ENCODE measurements at places on chromosomes 7 and 10.

GRCh38 chr7:41729059-41729458 is 26.2 kb upstream of the INHBA start:
- DNase-seq: no peak

GRCh38 chr7:93165447-93165846 is 17.3 kb upstream of the SAMD9L start:
- no peak for DNase-seq

DNA sequence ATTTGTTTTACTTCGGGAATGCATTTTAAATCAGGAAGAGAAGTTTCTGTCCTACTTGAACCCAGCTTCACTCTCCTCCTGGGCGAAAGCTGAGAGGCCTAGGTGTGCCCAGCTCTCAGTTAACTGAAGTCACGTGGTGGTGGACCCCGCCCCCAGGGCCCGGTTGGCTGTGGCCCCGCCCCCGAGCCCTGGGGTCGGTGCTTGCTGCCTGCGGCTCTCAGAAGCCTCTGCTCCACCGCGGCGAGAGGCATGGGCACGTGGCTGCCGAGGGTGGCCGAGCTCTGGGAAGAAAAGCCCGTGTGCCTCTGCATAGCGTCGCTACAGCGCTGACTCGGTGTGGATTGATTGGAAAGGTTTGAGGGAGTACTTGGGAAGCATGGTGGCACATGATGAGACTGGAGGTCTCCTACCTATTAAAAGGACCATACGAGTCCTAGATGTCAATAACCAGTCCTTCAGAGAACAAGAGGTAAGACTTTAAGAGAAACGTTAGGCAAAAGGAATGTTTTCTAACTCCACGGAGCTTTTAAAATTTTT is 34.1 kb downstream of the NET1 start:
- DNase-seq: no peak

DNA sequence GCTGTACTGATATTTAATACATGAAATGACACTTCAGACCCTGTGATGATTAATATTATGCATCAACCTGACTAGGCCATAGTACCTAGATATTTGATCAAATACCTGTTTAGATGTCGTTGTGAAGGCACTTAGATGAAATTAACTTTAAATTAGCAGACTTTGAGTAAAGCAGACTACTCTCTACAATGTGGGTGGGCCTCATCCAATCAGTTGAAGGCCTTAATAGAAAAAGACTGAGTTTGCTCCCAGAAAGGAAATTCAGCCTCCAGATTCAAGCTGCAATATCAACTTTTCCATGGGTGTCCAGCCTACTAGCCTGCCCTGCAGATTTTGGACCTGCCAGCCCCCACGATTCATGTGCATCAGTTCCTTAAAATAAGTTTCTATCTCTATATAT is 68.6 kb upstream of the TMEM168 start:
- DNase-seq: no peak

GRCh38 chr7:101287032-101287431 is 34.6 kb downstream of the IFT22 start:
- no peak for DNase-seq

- no peak for DNase-seq
Measured at GRCh38 chr7:102849079-102849478, 63.7 kb upstream of the LRRC17 start.

GRCh38 chr7:30928254-30928872 is 16.7 kb downstream of the AQP1 start:
- no peak for DNase-seq

DNA sequence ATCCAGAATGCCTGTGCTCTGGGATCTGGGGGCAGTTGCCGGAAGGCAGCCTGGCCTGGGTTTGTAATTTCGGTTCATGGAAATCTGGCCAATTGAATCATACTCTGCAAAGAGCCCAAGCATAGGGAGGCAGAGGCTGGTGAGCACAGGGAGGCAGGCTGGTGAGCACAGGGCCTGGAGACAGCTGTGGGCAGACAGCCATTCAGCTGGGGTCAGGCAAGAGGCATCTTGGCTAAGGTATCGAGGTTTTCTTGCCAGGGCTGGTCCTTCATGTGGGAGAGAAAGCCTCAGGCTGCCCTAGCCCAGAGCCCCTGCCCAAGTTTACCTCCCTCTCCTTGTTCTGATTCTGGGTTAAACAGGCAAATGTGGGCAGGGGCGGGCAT is 63.7 kb upstream of the BAIAP2L1 start:
- DNase-seq: no peak

DNA sequence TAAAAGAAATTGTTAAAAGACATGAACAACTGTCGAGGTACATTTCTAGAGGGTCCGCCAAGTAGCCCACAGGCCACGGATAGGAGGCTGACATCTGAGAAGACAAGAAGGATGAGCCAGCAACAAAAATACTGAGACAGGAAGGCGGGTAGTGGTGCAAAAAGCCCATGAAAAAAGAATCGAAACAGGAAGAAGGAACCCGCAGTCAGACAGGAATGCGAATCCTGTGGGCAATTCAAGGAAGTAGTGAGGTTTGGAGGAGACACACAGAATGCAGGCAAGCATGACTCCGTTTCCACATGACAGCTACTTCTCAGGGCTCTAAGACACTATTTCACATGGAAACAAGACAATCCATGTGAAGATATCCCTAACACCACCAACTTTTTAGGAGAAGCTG is 125.2 kb downstream of the DOCK4 start:
- no peak for DNase-seq

DNA sequence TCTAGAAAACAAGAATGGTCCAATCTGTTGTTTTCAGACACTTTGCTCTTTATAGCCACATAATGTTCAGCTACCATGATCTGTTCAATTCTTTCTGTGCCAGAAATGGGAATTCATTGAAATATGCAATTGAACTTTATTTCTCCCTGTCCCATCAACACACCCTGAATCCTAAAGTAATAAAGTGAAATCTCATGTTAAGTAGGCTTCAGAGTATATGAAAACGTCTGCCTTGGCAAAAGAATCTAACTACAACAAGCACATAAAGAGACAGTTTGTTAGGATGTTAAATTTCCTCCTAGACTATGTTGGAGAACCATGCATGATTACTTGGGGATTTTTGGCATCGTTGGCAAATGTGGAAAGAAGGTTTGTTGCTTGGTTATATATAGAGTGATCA is 722.7 kb downstream of the XPNPEP1 start:
- no peak for DNase-seq

DNA sequence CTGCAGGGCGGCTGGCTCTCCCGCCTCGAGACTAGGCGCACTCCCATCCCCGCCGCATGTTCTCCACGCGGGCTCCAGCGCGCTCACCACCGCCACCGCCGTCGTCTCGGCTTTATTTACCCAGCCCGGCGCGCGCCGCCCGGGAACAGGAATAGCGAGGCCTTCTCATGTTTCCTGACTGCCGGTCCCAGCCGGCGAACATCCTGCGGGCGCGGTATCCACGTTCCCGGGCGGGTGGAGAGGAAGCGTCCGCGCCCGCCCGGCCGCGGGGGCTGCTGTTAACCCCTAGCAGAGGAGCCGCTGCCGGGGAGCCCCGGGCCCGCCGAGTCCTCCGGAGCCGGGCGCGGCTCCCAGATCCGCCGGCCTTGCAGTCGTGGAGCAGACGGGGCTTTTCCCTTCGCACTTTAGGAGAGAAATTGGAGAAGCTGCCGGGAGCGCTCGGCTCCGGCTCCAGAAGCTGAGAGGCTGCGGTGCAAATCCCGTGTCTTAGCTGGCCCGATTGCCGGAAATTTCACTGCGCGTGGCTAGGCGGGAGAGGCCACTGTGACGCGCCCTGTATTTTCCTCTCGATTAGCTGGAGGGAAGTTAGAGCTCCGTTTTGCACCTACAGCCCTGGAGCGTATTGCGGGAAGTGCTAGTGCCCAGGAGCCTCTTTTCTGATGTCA is at the start of gene MKX:
MKX (minus strand) TSS at position 88 of the 665 bp plus-strand sequence. CDS start 2,404 bp downstream, outside the sequence.
- DNase-seq: no peak

DNA sequence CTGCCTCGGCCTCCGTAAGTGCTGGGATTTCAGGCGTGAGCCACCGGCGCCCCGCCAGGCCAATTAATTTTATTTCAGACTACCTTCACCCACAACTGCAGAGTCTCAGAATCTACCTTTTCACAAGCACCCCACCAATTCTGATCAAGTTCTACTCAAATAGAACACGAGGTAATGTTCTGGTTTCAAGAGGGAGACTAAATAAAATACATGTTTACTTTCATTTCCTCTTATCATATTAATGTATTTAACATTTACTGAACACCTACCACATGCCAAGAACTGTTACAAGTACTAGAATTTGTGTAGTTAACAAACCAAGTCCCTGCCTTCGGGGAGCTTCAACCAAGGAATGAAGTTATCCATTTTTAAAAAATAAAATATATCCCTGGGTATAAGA is 25.5 kb upstream of the RGS10 start:
- no peak for DNase-seq

DNA sequence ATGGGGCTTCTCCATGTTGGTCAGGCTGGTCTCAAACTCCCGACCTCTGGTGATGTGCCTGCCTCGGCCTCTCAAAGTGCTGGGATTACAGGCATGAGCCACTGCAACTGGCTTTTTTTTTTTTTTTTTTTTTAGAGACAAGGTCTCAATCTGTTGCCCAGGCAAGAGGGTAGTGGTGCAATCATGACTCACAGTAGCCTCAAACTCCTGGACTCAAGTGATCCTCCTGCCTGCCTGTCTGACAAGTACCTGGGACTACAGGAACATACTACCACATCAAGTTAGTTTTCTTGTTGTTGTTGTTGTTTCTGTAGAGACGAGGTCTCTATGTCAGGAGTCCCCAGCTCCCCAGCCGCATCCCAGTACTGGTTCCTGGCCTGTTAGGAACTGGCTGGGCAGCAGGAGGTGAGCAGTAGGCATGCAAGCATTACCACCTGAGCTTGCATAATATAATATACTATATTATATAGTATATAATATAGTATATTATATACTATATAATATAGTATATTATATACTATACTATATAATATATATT is 55.7 kb downstream of the TPK1 start:
- DNase-seq: no peak
